Epithelial cell of proximal tubule (primary cell): ENCODE measurements at places on chromosomes 1 and 21. TPM values are rescaled to one million over a fixed set of nuclear protein-coding genes. Genes with fewer than 3 reads are reported as not detected.

Gene DMBX1
- total RNA-seq = not detected in 2 replicates

Gene NBPF6
- total RNA-seq = not detected in 2 replicates

Gene S100A7A
- total RNA-seq = not detected in 2 replicates

Gene CA6
- not detected in 2 replicates for total RNA-seq

Gene ARMH1
- total RNA-seq = not detected in 2 replicates

Gene ZBTB7B
- total RNA-seq = 20.4 and 20.7 TPM in 2 replicates
